ENCODE measurements at places on chromosomes 12 and 14.

GRCh38 chr14:96962337-96962736 lies 165.2 kb downstream of the VRK1 start:
- DNase-seq = peak; percentile 2

GRCh38 chr14:104326848-104327247 lies 188.5 kb downstream of the KIF26A start:
- no peak for DNase-seq

DNA sequence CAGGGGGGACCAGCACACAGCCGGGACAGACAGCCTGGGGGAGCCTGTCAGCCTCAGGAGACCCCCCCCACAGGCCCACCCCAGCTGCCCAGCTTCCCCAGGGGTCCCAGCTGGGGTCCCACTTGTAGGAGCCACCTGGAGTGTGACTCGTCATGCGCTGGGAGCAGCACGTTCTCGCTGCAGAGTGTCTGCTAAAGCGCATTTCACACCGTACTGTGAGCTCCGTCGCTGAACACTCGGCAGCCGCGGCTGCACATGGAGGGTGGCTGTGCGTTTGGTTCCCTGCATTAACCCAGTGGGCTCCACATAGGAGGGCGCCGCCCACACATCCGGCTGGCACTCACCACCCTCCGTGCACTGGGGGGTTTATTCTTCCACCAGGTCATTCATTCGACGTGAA lies 56.7 kb downstream of the FBRSL1 start:
- DNase-seq = no peak

DNA sequence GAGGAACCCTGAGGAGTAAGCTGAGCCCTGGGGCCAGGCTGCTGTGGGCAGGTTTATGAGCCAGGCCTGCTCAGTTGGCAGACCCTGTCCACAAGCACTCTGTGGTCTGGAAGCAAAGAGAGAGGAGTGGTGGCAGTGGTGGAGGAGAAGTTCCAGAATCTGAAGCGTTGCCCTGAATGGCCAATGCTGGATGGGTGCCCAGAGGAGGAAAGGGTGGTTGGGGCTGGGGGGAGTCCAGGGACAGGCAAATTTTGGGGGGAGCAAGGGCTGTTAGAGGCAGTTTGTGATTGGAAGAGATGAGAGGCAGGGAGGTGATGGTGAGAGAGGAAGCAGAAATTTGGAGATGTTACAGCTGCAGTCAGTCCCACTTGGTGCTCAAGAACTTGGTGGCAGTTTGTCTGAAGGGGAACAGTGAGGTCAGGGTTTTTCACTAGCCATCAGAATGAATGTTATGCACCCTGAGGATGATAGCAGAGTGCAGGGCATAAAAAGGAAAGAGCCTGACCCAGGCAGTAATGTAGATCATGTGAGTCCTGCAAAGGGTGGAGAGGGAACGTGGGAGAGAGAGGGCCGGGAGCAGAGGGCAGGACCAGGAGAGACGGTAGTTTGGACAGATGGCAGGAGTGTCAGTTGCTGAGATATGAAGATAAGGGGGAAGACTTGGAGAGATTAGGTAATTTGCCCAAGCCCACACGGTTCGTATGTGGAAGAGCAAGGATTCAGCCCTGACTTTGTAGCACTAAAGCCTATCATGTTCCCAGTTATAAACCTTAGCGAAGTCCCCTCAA lies 51.2 kb downstream of the GALNT8 start:
- no peak for DNase-seq

DNA sequence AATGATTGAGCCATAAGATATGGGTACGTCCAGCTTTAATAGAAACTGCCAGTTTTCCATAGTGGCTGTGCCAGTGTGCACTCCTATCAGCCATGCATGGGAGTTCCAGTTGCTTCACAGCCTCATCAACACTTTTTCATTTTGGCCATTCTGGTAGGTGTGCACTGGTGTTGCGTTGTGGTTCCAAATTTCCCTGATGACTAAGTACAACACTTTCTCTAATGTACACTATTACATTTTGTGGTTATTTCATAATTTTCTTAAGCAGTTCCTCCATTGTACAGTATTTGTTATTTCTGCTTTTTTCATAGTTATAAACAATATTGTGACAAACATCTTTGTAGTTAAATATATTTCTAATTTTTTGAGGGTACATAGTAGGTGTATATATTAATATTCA lies 21.5 kb upstream of the OAS1 start:
- no peak for DNase-seq

DNA sequence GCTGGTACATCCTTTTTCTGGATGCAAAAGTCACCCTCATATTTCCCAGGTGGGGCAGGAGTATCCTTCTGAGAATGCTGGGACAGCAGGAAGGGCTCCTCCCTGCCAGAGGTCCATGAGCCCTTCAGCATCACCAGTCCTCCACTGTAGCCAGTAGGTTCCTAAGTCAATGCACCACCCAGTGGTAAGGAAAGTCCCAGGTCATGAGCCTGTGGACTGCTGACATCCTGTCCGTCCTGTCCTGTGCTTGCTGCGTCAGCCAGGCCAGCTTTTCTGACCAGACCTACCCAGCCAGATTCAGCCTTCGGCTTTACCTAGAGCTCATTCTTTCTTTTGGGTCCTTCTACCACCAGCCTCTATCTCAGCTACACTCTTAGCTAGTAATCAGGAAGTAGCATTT lies 23.0 kb upstream of the ACTN1 start:
- DNase-seq = no peak

All from activated T-cell treated with anti-CD3 and anti-CD28 coated beads for 1 hour (primary cell).